ENCODE measurements at places on chromosomes 11 and 22.

DNA sequence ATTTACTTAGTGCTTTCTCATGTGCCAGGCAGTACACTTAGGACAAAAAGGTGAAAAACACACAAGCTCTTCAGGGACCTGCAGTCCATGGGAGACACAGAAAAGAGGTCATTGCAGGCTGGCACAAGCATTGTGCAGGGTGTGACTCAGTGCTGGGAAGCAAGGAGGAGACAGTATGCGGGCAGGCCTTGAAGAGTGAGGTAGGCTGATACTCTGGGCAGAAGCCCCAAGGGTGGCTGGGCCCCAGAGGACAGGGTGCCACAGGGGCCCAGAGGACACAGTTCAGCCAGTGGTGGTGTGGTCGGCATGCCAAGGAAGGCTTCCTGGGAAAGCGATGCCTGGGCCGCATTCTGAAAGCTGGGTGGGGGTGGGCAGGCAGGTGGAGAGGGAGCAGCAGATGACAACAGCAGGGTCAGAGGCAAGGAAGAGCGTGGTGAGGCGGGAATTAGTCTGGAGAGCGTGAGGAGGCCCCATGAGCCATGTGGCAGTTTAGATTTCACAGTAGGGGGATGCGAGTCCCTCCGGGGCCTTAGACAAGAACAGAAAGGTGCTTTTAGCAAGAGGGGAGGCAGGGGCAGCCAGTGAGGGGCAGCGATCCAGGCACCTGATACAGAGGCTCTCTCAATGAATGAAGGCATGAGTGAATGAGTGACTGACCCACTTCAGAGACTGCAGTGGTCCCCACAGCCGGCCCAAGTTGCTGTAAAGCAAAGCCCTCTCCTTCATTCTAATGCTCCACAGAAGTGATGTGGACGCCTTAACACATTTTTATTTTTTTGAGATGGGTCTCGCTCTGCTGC is 6.8 kb downstream of the C11orf24 start:
- H3K4me3 ChIP-seq, result no peak overlapping the region
- peaks cover 10% of the 10 kb centered on the region for H3K4me1 ChIP-seq
- DNase-seq, result no peak
- no peak overlapping the region for H3K27ac ChIP-seq

DNA sequence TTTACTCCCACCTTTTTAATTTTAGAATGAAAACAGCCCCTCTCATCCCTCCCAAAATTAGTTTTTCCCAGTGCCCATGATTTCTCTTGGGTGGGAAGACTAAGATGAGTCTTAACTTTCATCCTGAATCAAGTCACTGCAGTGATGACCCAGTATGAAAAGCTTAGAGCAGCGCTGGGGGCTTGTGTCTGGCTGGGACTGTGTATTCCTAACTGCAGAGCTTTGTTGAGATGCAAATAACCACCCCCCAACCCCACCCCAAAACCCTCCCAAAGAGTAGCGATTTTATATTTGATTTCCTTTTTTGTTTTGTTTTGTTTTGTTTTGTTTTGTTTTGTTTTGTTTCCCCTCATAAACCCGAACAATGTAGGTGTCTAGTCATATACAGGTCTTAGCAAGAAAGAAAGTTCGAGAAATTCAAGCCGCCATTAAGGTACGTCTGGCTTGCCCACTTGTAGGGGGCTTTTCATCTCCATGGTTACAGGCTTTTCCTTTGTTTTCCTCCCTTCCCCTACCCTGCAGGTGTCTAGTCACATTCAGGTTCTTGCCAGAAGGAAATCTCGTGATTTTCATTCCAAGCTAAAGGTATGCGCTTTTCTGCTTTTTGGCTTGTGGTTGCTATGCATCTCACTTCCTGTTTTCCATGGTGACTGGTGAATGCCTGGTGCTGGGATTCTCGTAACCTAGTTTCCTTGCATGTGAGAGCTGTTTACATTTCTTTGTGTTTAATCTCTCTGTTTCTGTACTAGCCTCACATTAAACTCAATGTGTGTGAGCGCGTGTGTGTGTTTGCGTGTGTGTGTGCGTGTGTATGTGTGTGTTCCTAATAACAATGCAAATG is 144.6 kb upstream of the RASSF10 start:
- peaks cover 44% of the 10 kb centered on the region for H3K27me3 ChIP-seq
- no peak overlapping the region for H3K27ac ChIP-seq
- H3K36me3 ChIP-seq, result no peaks in the 10 kb centered on the region
- H3K4me1 ChIP-seq, result peaks cover 8% of the 10 kb centered on the region

GRCh38 chr11:119099711-119100110 is 1.9 kb downstream of the DPAGT1 start:
- H3K4me3 ChIP-seq, result peak overlapping the region; percentile 95
- peaks cover 45% of the 10 kb centered on the region for H3K4me1 ChIP-seq
- DNase-seq, result no peak
- H3K36me3 ChIP-seq, result peaks cover 45% of the 10 kb centered on the region

DNA sequence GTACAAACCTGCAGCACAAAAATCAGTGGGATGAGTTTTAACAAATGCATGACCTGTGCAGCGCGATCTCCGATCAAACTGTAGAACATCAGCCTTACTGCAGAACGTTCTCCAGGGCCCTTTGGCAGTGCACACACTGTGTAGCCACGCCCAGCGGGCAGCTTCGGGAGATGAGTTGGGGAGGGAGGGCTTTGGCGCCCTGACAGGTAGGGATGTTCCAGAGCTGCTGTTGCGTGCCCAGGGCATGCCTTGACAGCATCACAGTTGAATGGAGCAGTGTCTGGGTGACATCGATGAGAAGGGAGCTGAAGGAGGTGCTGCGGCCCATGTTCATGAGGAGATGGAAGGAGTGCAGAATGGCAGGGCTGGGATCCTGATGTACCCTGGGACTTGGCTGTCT is 80.2 kb downstream of the TBC1D22A start:
- peaks cover 12% of the 10 kb centered on the region for H3K36me3 ChIP-seq
- no peak for DNase-seq
- H3K27me3 ChIP-seq, result no peaks in the 10 kb centered on the region
- H3K4me1 ChIP-seq, result peaks cover 19% of the 10 kb centered on the region
- H3K27ac ChIP-seq, result no peak overlapping the region

Measured in activated CD4-positive, alpha-beta T cell treated with anti-CD3 and anti-CD28 coated beads for 36 hours (primary cell).